ENCODE measurements at places on chromosomes 12 and 14.

DNA sequence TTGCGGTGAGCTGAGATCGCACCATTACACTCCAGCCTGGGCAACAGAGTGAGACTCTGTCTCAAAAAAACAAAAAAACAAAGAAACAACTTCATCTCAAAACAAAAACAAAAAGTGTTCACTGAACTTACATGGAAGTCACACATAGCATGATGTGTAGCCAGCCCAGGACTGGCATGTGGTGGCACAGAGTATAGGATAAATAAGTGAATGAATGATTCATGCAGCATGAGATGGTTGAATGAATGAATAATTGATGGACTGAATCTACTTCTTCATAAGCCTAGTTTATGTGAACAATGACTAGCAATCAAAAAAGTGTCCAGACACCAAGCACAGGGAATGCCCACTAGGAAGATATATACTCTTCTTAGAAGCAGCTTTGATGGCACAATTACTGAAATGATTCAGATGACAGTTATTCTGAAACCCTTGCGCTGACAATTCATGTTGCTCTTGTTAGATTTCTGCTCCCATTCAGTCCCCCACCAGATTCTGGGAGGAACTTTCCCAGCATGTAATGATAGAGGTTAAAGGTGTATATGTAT, 31.6 kb upstream of the SERPINA6 start:
- DNase-seq, result no peak

GRCh38 chr12:94010307-94010706, 138.1 kb upstream of the PLXNC1 start:
- DNase-seq, result no peak

- no peak for DNase-seq
Observed at GRCh38 chr14:96649327-96649601, 147.1 kb downstream of the PAPOLA start.

GRCh38 chr12:50894241-50894640, 51.5 kb downstream of the TMPRSS12 start:
- no peak for DNase-seq

DNA sequence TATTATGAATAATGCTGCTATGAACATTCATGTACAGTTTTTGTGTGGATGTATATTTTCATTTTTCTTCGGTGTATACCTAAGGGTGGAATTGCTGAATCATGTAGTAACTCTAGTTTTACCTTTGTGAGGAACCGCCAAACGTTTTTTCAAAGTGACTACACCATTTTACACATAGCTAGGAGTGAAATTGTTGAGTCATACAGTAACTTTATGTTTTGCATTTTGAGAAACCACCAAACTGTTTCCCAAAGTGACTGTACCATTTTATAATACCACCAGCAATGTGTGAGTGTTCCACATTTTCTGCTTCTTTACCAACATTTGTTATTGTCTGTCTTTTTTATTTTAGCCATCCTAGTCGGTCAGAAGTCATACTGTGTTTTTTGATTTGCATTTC, 3.1 kb upstream of the TPH2 start:
- no peak for DNase-seq

- no peak for DNase-seq
Observed at GRCh38 chr12:12872934-12873275, 18.5 kb upstream of the GPRC5A start.

GRCh38 chr12:2639020-2639298, 155.8 kb upstream of the FKBP4 start:
- no peak for DNase-seq

GRCh38 chr12:10967409-10967808, 19.3 kb downstream of the TAS2R50 start:
- DNase-seq, result no peak

DNA sequence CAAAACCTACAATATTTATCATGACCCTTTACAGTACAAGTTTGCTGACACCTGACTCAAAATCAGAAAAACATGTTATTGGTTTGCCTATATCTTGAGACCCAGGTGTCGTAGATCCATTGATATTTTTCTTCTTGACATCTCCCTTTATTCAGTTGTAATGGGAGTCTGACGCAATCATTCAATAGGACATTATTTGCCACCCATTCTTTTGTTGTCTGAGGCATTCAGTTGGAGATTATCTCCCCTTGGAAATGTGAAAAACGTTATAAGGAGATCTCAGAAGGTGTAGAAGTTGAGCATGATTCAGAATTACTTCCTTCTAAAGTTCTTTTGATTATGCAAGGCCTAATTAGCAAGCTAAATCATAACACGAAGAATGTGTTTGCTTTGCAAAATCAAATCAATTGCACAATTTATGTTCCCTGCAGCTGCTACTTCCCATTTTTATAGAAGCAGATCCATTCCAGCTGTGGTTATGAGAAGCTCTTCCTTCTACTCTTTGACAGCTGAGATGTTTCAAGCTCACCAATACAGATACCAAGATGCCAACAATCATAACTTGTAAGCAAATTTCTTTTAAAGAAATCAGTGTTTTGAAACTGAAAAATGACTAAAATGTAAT, 228.2 kb upstream of the SYT1 start:
- DNase-seq, result no peak

GRCh38 chr12:47393403-47393790, 312.4 kb downstream of the RPAP3 start:
- no peak for DNase-seq

DNA sequence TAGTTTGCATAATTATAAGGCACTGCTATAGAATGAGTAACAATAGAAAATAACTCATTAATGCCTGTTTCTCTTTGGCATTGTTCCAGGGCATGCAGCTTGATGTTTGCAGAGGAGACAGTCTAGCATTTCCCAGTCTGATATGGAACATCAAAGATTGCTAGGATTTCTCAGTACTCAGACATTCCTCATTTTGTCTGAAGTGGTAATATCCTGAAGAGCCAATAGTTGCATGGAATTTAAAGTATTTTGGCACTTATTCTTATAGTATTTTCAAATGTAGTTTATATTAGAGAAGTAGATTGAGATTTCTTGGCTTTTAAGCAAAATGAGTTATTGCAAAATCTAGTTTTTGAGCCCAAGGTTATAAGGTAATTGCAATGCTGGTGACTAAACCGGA, 337.3 kb upstream of the E2F7 start:
- DNase-seq, result no peak

DNA sequence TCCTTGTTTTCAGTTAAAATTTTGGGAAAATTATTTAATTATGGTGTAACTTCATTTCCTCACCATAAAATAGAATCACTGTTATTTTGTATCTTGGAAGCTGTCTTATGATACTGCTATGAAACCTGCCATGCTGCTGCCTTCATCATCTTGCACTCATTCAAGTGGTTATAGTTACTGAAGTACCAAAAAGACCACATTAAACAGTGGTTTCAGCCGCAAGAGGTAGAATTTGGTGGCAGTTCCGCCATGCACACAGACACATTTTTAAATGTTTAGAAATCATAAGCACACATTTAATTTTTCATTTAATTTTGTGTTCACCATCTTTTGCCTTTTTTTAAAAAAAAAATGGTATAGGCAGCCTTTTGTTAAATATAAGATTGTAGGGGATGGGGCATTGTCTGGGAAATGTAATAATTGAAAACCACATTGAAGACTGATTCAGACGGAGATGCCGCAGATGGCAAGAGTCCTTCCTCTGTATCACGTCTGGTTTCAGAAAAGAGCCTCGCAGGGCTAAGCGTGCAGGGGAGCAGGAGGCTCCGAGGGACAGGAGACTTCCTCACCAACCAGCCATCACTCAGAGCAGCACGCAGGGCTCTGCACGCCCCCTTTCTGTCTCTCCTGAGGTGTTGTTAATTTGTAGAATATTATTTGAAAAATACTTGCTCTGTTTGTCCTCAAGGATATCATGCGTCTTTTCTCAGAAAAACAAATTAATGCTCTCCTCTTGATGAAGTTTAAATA, 115.2 kb upstream of the PELI2 start:
- DNase-seq, result no peak

GRCh38 chr12:22043943-22044342, 2.1 kb upstream of the CMAS start:
- DNase-seq, result no peak

DNA sequence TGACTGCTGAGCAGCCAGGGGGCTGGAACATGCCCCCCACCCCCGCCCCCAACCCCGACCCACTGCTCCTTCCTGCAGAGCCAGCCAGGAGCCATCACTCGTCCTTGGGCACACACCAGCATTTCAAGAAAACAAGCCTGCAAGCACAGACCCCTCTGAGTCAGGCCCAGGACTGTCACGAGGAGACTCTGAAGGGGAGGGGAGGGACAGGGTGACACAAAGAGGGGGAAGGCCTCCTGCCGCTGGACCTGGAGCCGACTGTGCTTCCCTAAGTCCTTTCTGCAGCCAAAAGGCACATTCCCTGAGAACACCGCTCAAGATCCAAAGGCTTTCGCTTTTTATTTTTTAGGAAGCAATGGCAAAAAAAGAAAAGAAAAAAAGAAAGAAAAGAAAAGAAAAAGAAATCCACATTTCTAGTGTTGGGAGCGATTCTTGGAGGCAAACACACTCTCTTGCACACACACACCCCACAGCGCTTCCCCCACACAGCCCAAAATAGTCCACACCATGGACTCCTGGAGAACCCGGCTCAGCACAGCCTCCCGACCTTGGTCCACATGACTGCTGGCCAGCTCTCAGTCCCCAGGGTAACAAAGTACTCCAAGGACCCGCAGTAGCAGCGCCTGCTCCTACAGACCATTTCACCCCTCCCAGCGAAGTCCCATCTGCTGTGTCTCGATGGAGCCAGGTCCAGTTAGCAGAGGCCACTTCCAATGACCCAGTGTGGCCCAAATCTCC, 101.7 kb downstream of the DPF3 start:
- no peak for DNase-seq

DNA sequence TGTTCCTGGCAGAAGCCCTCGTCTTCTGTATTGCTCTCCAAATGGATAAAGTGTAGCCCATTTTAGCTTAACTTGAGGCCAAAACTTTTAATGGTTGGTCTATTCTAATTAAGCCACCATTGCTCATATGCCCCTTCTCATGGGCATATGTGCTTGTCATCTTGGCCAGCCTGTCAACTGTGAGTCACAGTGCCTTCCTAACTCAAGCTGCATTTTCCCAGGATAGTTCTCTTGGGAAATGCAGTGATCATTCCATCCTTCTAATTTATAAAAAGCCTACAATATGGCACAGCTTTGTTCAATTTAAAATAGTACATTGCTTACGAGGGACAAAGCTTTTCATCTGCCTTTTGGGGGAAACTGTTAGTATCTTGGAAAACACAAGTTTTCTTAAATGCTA, 6.6 kb downstream of the PTHLH start:
- DNase-seq, result no peak

DNA sequence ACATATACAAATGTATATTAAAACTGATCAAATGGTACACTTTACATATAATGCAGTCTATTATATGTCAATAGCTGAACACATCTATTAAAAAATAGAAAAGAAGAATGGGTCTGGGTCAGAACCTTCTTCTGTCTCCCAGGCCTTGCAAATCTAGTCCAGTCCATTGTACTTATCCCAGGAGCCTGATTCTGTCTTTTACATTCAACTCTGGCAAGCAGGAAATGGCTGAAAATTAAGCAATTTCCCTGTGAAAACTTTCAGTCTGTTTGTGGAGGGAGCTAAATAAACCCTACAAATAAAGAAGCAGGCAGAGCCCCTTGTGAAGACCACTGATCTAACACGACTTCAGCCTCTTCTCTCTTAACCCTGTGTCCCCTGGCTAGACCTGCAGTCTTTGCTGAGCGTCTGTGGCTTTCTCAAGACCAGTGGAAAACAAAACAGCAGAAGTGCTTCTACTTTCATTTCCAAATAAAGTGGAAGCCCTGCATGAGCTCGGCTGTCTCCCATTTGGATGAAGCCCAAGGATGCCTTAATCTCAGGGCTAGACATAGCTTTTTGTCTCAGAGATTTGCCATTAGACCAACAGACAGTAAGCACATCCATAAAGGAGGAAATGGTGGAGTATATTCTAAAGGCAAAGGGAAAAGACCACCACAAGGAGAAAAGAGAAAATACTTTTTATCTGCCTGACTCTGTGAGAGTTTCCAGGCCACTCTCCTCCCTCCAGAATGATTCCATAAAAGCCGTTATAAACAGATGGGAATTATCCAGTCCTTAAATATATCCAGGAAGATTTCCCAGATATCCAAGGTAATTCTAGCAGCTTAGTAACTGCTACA, 48.2 kb downstream of the CRACR2A start:
- no peak for DNase-seq

GRCh38 chr14:35044939-35045797, 904 bp upstream of the FAM177A1 start:
- no peak for DNase-seq

DNA sequence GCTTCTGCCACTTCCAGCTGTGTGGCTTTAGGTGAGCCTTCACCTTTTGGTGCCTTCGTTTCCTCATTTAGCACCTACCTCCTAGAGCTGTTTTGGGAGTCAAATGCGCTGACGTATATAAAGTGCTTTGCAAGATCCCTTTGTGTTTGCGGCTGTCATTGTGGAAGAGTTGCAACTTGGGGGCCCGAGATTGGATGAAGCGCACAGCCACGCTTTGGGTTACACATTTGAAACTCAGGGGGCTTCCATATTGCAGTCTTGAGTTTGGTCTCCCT, 636 bp upstream of the ARL6IP4 start:
- no peak for DNase-seq

GRCh38 chr14:104479901-104480300, 99.7 kb upstream of the C14orf180 start:
- DNase-seq, result no peak

GRCh38 chr14:100610511-100611217, 23.4 kb upstream of the BEGAIN start:
- no peak for DNase-seq

DNA sequence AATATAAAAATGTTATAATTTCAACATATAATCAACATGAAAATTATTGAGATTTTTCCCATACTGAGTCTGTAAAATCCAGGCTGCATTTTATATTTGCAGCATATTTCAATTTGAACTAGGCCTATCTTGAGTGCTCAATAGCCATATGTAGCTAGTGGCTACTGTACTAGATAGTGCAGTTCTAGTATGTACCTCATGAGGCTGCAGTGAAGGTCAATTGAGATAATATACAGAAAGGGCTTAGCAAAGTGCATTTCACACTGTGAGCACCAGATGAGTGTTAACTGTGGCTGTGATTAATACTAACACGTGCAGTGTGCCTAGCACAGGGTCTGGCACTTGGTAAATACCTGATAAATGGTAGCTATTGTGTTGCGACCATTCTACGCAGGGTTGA, 5.4 kb upstream of the SLC22A17 start:
- no peak for DNase-seq

DNA sequence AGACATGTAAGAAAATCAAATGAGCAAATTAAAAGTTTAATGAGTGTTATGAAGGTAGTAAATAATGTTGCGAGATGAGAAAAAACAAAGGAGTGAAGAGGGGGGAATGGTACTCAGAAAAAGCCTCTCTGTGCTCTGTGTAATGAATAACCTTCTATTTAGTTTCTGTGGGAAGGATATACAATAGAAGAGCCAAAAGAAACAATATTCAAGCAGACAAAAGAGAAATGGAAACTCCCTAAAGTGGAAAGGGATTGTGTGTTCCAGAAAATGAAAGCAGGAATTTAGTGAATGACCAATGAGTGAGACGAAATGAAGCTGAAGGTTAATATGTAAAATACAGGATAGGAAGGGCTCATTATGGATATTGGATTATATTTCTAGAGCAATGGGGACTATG, 18.5 kb downstream of the OR4K1 start:
- no peak for DNase-seq

- no peak for DNase-seq
Observed at GRCh38 chr12:62783881-62784280, 151.1 kb downstream of the PPM1H start.
